ENCODE measurements at places on chromosomes 2 and 18.

- DNase-seq: no peak
Measured at GRCh38 chr2:10190255-10190654, 67.7 kb downstream of the RRM2 start.

DNA sequence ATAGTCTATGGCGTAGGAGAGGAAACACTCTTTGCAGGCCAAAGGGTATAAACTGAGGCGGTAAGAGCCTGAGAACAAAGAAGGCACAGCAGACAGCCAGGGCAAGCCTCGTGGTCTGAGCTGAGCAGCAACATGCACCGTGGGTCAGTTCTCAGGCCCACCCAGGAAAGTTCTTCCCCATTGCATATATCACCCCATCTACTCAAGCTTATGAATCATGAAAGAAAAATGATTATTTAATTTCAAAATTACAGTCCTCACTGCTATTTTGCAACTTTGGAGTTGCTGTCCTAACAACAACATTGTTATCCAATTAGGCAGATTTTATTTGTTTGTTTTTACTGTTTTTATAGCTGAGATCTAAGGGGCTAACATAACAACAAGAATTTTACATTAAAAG, 54.7 kb upstream of the RIOK3 start:
- DNase-seq: no peak

GRCh38 chr2:136517716-136518115, 247.6 kb upstream of the THSD7B start:
- DNase-seq: no peak

- no peak for DNase-seq
Measured at GRCh38 chr2:176558574-176559140, 289.4 kb downstream of the MTX2 start.

DNA sequence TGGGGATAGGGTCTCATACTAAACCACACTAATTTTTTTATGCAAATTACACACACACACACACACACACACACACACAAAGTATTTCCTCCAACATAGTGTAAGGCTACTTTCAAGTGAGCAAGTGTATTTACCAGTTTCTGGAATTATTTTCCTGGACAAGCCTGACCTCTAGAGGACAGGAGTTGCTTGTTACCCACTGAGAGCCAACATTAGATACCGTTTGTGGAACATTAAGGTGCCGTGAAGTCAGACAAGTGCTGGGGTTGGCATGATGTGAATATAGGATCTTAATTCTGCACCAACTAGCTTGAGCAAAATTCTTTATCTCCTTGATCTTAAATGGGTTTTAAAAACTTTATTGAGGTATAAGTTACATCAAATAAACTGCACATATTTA, 39.3 kb upstream of the SERPINB2 start:
- DNase-seq: no peak

GRCh38 chr2:10045561-10046355, 2.4 kb downstream of the KLF11 start:
- no peak for DNase-seq

DNA sequence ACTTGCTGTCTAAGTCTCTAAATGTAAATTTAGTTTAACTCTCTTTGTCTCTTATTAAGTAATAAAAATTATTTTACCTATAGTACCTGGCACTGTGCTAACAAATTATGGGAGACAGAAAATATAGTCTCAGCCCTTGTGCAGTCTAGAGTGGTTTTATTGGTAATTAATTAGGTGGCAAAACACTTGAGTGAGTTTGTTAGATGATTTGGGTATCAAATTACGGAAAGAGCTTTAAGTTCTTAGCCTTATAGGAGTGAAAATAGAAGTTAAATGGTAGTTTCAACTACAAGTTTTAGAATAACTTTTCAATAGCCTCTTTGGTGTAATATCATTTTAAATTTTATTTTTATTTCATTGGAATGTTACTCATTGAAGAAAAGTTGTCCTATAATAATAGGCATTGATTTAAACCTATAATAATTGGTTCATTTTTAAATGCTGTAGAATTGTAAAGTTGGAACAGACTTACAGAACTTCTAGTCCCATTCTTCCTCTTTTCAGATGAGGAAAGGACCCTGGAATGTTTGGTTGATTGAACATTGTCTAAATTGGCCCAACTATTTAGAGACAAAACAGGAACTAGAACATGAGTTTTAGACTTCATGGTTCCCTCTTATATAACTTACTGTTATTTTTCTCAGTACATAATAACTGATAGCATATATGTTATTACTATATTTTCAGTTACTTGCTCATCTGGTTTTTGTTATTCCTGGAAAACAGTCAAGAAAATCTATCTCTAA, 10.2 kb upstream of the HTR2B start:
- DNase-seq: no peak

- DNase-seq: no peak
Measured at GRCh38 chr2:136052369-136053362, 65.3 kb downstream of the CXCR4 start.

- DNase-seq: no peak
Measured at GRCh38 chr18:63895190-63895589, 7.7 kb downstream of the SERPINB2 start.

GRCh38 chr2:12320991-12321641, 395.6 kb upstream of the TRIB2 start:
- no peak for DNase-seq

All from nucleus accumbens (tissue), 56 donors.